ENCODE measurements at places on chromosomes 5 and 9.
A peak's percentile ranks its signal among the peaks of the same experiment; 100 is the strongest.

DNA sequence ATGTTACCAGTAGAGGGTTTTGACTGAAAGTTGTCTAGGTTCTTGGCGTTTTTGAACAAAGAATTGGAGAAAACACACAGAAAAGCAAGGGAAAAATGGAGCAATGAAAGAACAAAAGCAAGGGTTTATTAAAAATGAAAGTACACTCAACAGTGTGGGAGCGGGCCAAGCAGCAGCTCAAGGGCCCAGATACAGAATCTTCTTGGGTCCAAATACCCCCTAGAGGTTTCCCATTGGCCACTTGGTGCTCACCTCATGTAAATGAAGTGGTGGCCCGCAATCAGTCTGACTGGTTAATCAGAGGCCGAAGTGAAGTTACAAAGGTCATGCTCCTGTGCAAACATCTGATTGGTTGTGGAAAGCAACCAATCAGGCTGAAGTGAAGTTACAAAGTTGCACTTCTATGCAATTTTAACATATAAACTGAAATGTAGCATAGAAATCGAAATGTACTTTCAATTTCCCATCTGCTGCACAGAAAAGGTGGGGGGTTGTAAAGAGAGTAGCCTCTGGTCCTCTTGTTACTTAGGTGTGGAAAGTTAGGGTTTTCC is 1.9 kb upstream of the GM2A start:
- H3K27me3 ChIP-seq, result no peaks in the 10 kb centered on the region
- peak overlapping the region; percentile 51 for H3K4me3 ChIP-seq
- H3K4me1 ChIP-seq, result peaks cover 8% of the 10 kb centered on the region

DNA sequence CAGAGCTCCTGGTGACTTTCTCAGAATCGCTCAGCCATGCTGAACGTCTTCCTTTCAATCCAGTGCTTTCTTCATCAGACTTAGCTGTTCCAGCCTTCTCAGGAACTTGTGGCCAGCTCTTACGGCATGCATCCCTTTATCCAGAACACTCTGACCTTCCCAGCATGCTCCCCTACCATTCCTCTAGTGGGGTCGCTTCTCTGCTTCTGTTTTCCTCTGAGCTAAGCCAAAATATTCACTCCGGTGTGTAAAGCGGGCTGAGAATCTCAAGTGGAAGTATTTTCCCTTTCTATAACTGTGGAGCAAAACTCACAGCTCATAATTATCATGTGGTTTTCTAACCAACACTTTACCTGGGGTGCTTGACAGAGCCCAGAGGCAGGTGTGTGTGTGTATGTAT is 6.2 kb downstream of the DCANP1 start:
- DNase-seq, result no peak
- H3K4me1 ChIP-seq, result no peaks in the 10 kb centered on the region
- H3K27me3 ChIP-seq, result no peaks in the 10 kb centered on the region
- no peak overlapping the region for H3K4me3 ChIP-seq
- H3K27ac ChIP-seq, result no peak overlapping the region

GRCh38 chr5:59943452-59944113 is 50.1 kb upstream of the PDE4D start:
- no peak for DNase-seq
- H3K4me3 ChIP-seq, result no peak overlapping the region
- no peaks in the 10 kb centered on the region for H3K36me3 ChIP-seq
- no peaks in the 10 kb centered on the region for H3K27me3 ChIP-seq
- no peaks in the 10 kb centered on the region for H3K4me1 ChIP-seq

DNA sequence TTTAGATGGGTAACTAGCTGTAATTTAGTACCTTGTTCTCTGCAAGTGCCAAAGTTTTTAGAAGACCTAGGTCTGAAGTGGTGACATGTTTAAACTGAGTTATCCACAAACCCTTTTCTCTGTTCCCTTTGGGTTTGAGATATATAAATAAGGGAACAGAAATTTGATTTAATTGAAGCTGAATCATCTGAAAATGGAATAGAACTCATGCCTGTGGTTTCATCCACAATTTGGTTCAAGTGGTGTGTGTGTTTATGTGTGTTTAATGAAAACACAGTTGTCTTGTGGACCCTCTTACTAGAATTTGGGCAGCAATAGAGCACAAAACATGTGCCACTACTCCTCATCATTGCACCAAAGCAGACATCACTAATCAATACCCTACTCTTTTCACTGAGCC is 216.9 kb downstream of the GLIS3 start:
- H3K4me3 ChIP-seq, result no peak overlapping the region
- H3K27me3 ChIP-seq, result no peaks in the 10 kb centered on the region
- H3K36me3 ChIP-seq, result no peaks in the 10 kb centered on the region
- no peak for DNase-seq
- peaks cover 3% of the 10 kb centered on the region for H3K4me1 ChIP-seq

DNA sequence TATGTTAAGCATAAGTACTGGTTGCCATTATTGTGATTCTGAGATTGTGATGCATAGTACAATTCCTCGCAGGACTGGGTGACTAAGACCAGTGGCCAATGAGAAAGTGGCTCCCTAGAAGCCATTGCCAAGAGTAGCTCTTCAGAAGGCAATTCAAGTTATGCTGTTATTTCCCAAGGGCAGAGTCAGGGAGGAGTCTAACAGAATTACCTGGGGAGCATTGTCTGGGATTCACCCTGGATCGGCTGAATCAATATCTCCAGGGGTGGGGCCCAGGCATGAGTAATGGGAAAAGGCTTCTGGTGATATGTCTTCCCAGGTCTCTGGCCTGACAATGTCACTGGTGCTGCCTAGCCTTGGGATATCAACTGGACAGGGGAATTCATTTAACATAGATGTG is 10.9 kb upstream of the ARHGEF28 start:
- H3K36me3 ChIP-seq, result no peaks in the 10 kb centered on the region
- no peak for DNase-seq
- H3K4me3 ChIP-seq, result no peak overlapping the region
- H3K4me1 ChIP-seq, result no peaks in the 10 kb centered on the region
- no peak overlapping the region for H3K27ac ChIP-seq
- H3K27me3 ChIP-seq, result no peaks in the 10 kb centered on the region

DNA sequence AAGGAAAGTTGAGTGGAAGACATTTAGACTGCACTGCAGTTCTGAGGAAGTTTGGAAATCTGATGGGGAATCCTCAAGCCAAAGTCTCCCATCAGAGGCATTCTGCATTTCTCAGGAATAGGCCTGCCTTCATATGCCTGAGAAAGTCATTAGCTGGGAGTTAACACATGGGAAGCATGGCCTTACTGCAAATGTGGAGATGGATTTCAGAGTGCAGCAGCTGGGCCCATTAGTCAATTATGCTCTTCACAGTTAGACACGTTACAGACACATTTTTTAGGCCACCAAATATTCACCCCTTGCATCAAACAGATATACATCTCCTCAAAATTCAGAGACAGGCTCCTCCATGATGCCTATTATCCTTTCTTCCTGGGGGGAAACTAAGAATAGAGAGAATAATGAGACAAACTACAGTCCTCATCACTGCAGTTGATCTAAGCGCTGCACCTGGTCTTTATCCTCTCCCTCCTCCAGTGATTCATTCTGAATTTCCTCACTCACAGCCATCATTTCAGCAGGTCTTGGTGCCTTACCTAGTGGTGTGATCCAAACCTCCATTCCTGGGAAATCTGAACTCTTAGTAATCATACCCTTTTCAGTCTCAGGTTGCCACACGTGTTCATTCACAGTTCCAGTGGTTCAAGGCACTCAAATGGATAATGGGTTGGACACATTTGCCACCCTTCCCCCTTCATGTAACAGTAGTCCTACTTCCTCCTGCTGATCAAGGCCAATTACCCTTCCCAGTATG is 47.9 kb upstream of the PPP2CA start:
- no peak overlapping the region for H3K4me3 ChIP-seq
- no peak for DNase-seq
- no peaks in the 10 kb centered on the region for H3K36me3 ChIP-seq
- H3K27me3 ChIP-seq, result no peaks in the 10 kb centered on the region
- no peak overlapping the region for H3K27ac ChIP-seq
- no peaks in the 10 kb centered on the region for H3K4me1 ChIP-seq

- H3K27ac ChIP-seq, result no peak overlapping the region
- no peaks in the 10 kb centered on the region for H3K27me3 ChIP-seq
- H3K4me1 ChIP-seq, result no peaks in the 10 kb centered on the region
- H3K36me3 ChIP-seq, result no peaks in the 10 kb centered on the region
- H3K4me3 ChIP-seq, result no peak overlapping the region
Observed at GRCh38 chr9:29691758-29692407, 2118.6 kb upstream of the C9orf72 start.

- no peaks in the 10 kb centered on the region for H3K4me1 ChIP-seq
- no peaks in the 10 kb centered on the region for H3K27me3 ChIP-seq
- H3K27ac ChIP-seq, result no peak overlapping the region
- no peak overlapping the region for H3K4me3 ChIP-seq
Observed at GRCh38 chr5:643811-644271, 31.7 kb downstream of the CEP72 start.

DNA sequence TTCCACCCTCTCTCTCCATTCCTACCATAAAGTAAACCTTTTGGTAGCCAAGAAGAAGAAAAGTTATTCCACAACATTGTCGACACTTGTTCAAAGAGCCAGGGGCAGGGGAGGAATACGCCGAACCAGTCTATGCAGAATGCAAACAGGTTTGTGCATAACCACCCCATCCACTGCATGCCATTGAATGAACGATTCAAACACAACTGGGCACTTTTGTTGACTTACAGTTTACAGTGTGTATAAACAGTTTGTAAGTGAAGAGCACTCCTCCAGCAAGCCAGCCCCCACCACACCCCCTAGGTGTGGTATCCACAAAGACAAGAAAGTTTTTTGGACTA is 6.8 kb upstream of the S1PR3 start:
- no peaks in the 10 kb centered on the region for H3K4me1 ChIP-seq
- no peak overlapping the region for H3K27ac ChIP-seq
- H3K27me3 ChIP-seq, result peaks cover 8% of the 10 kb centered on the region
